ENCODE measurements at places on chromosomes 16 and 17.

DNA sequence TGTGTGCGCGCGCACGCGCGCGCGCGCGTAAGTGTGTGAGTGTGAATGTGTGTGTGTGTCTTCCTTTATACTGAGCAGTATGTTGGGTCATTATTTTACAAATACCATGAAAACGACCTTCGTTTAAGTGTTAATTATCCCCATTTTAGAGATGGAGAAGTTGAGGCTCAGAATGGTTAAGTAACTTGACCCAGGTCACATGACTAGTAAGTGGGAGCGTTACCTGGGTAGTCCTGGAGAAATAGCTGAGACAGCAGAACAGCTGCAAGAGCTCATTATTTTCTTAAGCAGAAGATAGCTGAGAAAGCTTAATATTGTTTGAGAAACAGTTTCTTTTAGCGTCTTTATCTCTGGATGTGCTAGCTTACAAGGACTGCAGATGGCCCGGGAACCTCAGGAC lies 78.8 kb downstream of the IRX3 start:
- no peak for DNase-seq

DNA sequence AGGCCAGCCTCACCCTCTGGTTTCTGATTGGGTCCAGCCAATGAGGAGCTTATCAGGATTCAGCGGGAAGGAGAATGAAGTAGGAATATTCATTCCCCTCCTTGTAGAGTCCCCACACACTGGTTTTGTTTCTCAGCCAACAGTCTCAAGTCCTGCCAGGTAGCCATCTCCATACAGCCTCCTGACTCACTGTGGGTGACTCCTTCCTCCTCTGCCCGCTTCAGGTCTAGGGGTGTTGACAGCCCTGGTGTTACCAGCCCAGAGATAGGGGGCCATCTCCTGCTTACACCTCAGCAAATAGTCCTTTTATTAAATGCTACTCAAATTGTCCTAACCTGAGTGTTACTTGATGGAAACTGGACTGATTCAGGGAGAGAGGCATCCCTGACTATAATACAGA lies 4.0 kb upstream of the MFAP4 start:
- no peak for DNase-seq

GRCh38 chr16:50735629-50736122 lies 6.2 kb upstream of the CYLD start:
- DNase-seq = no peak

- no peak for DNase-seq
These were observed 4.7 kb downstream of the SALL1 start for GRCh38 chr16:51146256-51146924.

DNA sequence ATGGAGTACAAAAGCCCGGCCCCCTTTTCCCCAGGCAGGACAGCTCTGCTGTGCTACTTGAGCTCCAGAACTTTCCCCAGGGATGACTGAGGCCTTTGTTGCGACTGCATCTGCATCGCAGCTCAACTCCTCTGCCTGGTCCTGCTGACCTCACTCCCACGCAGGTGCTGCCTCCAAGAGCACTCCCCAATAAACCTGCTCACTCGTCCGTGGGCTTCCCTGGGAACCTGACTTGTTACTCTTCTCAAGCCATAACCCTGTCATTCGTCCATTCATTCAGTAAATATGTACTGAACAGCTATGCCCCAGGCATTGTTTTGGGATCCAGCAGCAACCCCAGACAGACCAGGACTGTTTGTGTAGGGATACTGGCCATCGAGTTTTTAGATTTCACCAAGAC lies 11.6 kb upstream of the RMI2 start:
- no peak for DNase-seq

GRCh38 chr17:5508810-5509209 lies 22.4 kb downstream of the MIS12 start:
- no peak for DNase-seq

DNA sequence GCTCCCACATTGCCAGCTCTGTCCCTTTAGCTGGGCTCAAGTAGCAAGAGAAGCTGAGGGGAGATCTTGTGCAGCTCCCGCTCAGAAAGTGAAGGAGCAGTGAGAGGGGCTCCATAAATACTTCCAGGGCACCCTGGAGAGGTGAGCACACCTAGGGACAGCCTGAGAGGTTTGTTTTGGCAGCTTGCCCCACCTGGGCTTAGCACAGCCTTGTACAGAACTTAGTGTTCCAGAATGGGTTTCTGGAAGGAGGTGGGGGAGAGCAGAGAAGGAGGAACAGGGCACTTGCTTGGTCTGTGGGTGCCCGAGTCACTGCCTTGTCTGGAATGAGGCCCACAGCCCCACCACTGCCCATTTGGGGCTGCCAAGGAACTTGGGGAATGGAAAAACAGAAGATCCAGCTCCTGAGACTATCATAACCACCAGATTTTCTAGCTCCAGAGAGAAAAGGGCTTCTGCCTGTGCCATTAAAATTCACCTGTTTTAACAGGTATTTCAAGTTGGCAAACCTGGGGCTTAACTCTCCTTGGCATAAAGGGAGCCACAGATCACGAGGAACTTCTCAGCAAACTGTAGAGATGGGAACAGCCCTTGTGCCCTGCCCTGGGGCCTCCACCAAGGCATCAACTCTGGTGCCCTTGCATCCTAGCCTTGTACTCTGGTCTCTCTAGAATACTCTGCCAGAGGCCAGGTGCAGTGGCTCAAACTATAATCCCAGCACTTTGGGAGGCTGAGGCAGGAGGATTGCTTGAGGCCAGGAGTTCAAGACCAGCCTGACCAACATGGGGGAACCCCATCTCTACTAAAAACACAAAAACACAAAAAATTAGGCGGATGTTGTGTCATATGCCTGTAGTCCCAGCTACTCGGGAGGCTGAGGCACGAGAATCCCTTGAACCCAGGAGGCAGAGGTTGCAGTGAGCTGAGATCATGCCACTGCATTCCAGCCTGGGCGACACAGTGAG lies 1.9 kb downstream of the PRR15L start:
- no peak for DNase-seq

GRCh38 chr16:23061669-23062068 lies 87.6 kb downstream of the USP31 start:
- DNase-seq = no peak

GRCh38 chr17:296906-297690 lies 55.5 kb downstream of the RPH3AL start:
- no peak for DNase-seq

GRCh38 chr16:75865736-75866135 lies 139.4 kb upstream of the CPHXL start:
- DNase-seq = no peak

GRCh38 chr16:50059111-50059510 lies 6.7 kb upstream of the HEATR3 start:
- no peak for DNase-seq
